ENCODE measurements at places on chromosomes 7 and 10.

GRCh38 chr10:33330543-33331378 lies 3.7 kb downstream of the NRP1 start:
- DNase-seq: peak; percentile 77

DNA sequence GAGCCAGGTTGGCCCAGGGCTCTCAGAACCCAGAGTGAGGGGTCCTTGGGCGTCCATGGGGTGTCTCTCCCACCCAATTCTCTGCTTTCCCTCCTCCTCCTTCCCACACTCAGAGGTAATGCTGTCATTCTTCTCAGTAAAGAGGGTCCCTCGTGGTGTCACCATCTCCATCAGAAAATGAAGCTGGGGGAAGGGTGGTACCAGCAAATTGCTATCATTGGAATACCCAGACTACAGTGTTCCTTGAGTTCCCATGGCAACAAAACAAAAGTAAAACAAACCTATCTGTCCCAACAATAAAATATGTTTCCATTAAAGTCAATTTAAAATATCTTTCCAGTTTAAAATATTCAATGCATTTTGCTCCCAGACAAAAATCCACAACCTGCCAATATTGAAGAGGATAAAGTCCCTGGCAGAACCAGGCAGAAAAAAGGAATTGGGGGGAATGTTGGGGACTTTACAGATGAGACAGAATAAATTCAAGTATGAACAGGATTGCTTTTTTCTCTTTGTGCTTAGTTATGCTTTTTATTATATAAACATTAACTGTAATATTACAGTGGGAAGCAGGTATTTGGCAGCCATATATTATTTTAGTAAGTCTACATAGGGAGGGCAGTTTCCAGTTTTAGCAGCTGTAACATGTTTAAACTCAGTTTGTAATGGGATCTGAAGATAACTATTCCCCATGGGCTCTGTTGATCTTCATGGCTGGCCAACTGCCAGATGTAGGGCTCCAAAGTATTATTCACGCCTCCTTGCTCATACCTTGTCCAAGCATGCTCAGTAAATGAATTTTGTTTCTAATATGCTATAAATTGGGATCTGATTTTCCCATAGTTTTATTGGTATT lies 182.1 kb downstream of the ARID5B start:
- DNase-seq: no peak

GRCh38 chr7:42790196-42790595 lies 121.7 kb downstream of the C7orf25 start:
- DNase-seq: no peak

DNA sequence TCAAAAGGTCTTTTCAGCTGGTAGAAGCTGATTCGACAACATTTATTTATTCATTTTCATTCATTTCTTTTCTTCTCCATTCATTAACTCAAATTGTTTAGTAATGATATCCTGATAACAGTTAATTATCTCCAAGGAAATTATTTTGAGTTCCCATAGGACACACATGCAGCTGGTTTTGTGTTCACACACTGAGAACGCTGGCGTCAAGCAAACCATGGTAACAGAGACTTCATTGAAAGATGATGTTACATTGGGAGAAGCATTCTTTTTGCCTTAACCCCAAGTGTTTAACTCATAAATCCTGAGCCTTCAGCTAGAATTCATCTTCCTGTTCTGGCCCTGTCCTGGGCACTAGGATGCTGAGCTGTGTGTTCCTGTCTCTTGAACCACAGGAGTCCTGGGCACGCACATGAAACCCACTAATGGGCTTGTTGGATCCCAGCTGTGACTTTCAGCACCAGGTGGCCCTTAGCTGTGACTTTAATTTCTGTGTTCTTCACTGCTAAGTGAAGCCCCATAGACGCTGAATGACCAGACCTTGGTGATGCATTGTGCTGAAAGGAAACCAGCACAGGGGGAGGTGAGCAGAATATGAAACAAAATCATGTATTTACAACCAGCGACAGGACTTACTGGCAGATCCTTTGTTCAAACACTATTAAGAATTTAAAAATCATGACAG lies 121.5 kb upstream of the PRSS58 start:
- DNase-seq: no peak
